ENCODE measurements at places on chromosomes 2 and 18. TPM values are rescaled to one million over a fixed set of nuclear protein-coding genes. Genes with fewer than 3 reads are reported as not detected.

PLEK gene
- 0.09 TPM for total RNA-seq

TMEFF2 gene
- total RNA-seq = not detected

RANBP2 gene
- total RNA-seq = 47.6 TPM

ALLC gene
- not detected for total RNA-seq

ALMS1 gene
- total RNA-seq = 22.8 TPM

SP140L gene
- total RNA-seq = 2.5 TPM

CFAP65 gene
- total RNA-seq = 0.50 TPM

SNRPD1 gene
- 68.6 TPM for total RNA-seq

CGREF1 gene
- total RNA-seq = 6.8 TPM

FEV gene
- total RNA-seq = not detected

SPATA3 gene
- not detected for total RNA-seq

DNER gene
- total RNA-seq = 0.17 TPM

RMC1 gene
- total RNA-seq = 32.4 TPM

VRK2 gene
- total RNA-seq = 25.5 TPM

PTPRN gene
- total RNA-seq = not detected

CD8B2 gene
- not detected for total RNA-seq

MRPL30 gene
- total RNA-seq = 42.8 TPM

All from mammary epithelial cell (primary cell).